Brain pericyte (primary cell): ENCODE measurements at places on chromosomes 6 and 20.

DNA sequence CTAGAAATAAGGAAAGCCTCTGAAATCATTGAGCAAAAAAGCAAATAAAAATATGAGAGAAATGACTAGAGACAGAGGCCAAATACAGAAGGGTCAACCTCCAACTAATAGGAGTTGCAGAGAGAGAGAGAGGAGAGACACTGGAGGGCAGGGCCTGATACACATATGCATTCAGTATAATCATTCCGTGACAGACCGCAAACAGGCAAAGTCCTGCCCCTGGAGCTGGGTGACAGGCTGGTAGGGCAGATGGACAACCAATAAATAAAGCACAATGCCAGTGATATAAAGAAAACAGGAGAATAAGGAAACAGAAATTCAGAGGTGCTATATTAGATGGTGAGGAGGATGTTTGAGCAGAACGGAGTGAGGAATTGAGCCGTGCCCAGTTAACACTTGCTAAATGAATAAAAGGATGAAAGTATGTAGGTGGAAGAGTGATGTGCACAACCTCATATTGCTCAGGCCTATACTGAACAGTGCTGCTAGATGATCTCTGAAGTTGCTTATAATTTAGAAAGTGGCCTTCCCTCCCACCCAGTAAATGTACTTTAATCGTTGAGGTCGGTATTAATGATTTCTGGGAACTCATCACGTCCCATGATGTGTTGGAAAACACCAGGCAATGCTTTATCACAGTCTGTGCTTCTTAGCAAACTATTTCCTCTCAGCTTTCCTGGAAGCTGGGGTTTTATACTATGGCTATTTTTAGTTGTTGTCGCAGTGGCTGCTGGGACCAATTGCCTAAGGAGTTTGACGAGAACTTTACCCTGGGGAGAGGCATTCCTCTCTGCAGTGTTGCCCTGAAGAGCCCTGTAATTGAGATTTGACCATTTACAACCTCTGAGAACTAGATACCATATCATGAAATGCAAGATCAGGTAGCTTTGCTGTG, 37.6 kb upstream of the CLIC5 start:
- no peak for DNase-seq

- DNase-seq: no peak
Observed at GRCh38 chr6:157898169-157898568, 75.1 kb downstream of the SNX9 start.

DNA sequence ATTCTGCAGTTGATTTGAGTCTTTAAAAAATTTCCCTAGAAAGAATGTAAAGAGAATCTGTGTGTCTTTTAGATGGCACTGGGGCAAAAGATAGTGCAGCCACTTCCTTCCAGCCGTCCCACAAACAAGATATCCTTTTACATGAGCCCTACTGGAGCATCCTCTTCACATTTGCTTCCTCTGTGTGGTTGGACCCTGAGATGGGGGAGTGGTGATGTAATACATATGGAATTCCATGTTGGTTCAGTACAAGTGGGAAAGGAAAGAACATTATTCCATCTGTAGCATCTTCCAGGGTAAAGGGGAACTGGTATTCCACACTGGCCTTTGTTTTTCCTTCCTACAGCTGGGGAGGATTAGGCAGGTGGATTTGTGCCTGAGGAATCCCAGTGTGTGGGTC, 78.9 kb upstream of the ISM1 start:
- no peak for DNase-seq

- no peak for DNase-seq
Observed at GRCh38 chr6:51963980-51964379, 123.4 kb downstream of the PKHD1 start.

DNA sequence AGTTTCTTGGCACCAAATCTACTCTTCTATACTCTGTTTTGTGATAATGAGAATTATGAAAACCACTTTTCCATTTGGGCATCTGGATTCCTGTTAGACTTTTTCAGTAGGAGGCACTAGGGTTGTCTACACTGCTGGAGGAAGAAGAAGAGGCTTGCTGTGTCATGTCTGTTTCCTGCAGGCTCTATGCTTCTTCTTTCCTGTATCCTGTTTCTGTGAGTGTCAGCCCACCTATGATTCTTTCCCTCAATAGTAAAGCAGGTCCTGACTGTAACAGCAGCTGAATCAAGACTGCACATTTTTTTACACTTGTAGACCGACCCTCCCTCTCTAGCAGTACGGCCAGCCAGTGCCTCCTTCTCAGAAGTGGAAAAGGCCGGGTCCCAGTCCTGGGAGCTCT, 603.9 kb downstream of the HDGFL1 start:
- no peak for DNase-seq

DNA sequence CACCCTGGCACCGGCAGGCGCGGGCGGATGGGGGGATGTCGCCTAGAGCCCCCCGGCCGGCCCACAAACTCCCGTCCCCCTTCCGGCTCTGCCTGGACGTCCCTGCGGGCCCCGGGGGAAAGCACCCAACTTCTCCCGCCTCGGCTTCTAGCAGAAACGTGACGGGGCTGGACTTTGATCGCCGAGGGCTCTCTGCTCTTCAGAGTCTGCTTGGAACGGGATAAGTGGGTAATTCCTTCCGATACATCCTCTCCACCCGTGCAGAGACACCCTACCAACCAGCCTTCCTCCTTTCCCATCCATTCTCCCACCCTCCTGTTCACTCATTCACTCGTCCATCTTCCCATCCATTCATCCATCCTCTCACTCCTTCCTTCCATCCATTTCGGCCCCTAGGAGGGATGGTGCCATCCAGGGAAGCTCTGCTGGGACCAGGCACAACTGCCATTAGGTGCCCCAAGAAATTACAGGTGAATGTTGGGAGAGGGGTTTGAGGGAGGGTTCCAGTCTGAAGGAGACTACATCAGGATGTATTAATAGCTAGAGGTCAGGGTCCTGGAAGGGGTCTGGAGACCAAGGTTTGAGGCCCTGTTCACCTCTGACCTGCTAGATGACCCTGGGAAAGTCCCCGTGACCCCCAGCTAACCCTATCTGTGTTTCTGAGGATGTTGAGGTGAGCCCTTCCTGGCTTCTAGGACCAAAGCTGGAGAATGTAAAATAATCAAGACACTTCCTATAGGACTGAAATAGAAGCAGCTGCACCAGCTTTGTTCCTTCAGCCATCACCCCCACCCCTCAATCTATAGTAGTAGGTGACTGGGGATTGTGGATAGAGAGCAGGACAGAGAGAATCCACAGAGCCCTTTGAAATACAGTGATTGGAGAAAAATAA, 538 bp downstream of the TTLL9 start:
- no peak for DNase-seq

- no peak for DNase-seq
Observed at GRCh38 chr20:32314768-32315167, 37.3 kb downstream of the KIF3B start.

DNA sequence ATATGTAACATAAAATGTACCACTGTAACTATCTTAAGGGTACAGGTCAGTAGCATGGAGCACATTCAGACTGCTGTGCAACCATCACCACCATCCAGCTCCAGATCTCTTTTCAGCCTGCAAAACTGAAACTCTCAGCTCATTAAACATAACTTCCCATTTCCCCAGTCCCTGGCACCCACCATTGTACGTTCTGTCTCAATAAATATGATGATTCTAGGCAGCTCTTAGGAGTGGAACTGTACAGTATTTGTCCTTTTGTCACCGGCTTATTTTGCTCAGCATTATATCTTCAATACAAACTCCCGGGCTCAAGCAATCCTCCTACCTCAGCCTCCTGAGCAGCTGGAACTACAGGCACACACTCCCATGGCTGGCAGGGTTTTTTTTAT, 1.5 kb downstream of the ZC3H12D start:
- no peak for DNase-seq

GRCh38 chr20:33091693-33092092, 12.2 kb downstream of the BPIFB4 start:
- no peak for DNase-seq

GRCh38 chr6:36028088-36028876, 674 bp downstream of the MAPK14 start:
- DNase-seq: no peak

- DNase-seq: no peak
Observed at GRCh38 chr20:53270792-53271375, 298.7 kb downstream of the TSHZ2 start.

GRCh38 chr20:24746351-24746685, 202.8 kb upstream of the CST7 start:
- no peak for DNase-seq

- DNase-seq: no peak
Observed at GRCh38 chr6:42400886-42401612, 50.7 kb downstream of the TRERF1 start.

GRCh38 chr6:82333781-82334180, 29.8 kb upstream of the TPBG start:
- DNase-seq: no peak

- no peak for DNase-seq
Observed at GRCh38 chr6:89323511-89323971, 8.4 kb upstream of the GABRR2 start.
